ENCODE measurements at places on chromosomes 1 and 21.

- no peak for DNase-seq
Measured at GRCh38 chr1:190679454-190679853, 201.8 kb upstream of the BRINP3 start.

DNA sequence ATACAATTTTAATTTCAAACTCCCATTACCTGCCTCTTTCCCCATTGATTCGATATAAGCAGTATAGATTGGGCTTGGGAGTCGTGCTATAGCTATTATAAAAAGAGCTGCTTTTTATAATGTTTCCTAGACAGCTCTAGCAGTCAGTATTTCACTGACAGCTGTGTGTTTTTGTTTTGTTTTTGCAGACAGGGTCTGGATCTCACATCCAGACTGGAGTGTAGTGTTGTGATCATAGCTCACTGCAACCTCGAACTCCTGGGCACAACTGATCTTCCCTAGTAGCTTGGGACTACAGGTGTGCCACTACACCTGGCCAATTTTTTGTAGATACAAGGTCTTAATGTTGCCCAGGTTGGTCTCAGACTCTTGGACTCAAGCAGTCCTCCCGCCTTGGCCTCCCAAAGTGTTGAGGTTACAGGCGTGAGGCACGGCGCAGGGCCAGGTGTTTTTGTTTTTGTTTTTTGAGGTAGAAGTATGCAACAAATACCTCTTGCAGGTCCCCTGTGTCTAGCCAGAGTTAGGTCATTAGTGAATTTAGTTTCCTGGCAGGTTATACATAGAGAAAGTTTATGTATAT, 1.7 kb downstream of the NASP start:
- DNase-seq = no peak

DNA sequence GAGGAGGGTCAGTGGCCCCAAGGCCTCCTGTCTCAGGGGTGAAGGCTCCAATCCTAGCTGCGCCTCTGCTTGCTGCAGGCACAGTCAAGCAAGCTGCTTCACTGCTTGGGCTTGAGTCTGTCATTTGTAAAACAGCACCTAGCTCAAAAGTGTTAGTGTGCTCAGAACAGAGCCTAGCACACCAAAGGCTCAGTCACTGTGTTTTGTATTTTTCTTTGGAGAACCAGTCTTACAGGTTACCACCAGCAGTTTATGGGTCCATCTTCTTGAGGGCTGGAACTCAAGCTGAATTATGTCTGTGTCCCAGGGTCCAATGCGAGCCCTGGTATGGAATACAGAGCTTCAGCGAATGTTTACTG, 113.6 kb downstream of the DMRTB1 start:
- no peak for DNase-seq

- DNase-seq = no peak
Measured at GRCh38 chr1:15816674-15817073, 9.2 kb upstream of the UQCRHL start.

GRCh38 chr1:78279051-78279450, 211.7 kb upstream of the PTGFR start:
- DNase-seq = no peak

- no peak for DNase-seq
Measured at GRCh38 chr1:213375002-213375401, 324.0 kb downstream of the RPS6KC1 start.

DNA sequence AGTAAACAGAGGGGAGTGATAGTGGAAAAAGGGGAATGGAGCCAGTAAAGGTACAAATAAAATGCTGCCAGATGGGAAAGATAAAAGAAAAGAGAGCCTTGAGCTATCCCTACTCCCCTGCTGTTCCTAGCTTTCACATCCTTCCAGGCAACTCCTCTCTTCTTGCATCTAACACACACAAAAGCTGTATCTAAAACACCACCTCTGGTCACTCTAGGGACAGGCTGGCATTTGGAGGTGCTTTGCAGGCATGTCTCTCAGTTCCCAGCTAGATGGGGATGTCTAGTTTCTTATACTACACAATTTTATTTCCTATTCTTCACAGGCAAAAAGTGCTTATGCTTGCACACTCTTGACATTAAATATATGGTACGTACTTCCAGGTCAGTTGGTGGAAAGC, 185.1 kb upstream of the ST6GALNAC5 start:
- no peak for DNase-seq

DNA sequence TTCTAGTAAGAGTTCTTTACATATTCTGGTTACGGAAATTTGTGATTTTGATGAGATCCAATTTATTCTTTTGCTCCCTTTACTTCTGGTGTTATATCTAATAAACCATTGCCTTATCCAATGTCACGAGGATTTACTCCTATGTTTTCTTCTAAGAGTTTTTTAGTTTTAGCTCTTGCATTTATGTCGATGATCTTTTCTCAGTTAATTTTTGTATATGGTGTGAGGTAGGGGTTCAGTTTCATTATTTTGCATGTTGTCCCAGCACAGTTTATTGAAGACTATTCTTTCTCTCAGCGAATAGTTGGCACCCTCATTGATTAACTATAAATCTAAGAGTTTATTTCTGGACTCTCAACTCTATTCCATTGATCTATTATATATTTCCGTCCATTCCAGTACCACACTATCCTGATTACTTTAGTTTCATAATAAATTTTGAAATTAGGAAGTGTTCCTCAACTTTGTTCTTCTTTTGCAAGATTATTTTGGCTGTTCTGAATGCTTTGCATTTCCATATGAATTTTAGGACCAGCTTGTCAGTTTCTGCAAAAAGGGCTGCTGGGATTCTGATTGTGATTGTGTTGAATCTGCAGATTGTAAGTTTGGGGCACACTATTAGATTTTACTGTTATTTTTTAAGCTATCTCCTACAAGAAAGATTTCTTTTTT, 4.0 kb downstream of the KDM1A start:
- no peak for DNase-seq

GRCh38 chr1:3479511-3480368, 25.3 kb downstream of the ARHGEF16 start:
- no peak for DNase-seq

DNA sequence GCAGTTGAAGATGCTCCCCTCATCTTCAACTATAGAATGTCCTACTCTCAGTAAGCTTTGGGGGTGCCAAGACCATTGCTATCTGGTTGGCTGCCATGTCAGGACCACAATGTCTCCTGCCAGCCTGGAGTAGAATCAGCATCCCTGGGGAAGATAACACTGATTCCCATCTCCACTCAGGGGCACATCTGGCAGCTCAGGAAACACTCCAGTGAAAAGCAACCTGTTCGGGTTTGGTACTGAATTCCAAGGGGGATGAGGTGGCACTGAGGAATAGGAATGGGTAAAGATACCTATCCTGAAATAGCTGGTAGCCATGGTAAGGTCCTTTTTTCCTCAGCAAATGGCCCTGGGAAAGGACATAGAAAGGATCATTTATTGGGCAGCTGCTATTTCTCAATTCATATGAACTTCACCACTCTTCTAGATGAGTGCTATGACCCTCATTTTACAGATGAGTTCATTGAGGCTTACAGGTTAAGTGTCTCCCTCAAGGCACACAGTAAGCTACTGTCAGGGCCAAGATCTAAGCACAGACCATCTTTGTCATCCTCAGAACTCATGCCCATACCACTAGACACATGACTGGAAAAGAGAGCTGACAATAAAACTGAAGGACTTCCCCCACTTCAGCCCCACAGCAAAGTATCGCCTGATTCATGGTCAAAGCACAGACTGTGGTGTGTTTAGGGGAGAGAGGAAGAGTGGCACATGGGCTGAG, 31.4 kb downstream of the AK2 start:
- no peak for DNase-seq

DNA sequence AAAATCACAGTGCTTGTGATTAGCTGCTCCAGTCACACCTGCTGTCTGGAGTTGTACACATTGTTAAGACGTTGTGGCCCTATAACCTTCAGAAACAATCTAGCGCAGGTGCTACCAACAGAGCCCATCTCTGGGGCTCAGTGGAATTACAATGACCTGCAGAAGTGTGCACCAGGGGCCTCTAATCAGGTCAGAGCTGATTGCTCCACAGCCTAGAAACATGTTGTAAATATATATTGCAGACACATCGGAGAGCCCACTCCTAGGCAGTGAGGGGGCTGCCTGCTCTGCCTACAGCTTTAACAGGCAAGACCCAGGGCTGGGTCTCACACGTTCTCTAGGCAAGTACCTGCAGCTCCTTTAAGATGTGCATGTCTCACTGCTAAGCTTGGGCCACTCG, 302.0 kb downstream of the SIPA1L2 start:
- DNase-seq = no peak

GRCh38 chr1:198876371-198876871, 237.6 kb downstream of the PTPRC start:
- no peak for DNase-seq

DNA sequence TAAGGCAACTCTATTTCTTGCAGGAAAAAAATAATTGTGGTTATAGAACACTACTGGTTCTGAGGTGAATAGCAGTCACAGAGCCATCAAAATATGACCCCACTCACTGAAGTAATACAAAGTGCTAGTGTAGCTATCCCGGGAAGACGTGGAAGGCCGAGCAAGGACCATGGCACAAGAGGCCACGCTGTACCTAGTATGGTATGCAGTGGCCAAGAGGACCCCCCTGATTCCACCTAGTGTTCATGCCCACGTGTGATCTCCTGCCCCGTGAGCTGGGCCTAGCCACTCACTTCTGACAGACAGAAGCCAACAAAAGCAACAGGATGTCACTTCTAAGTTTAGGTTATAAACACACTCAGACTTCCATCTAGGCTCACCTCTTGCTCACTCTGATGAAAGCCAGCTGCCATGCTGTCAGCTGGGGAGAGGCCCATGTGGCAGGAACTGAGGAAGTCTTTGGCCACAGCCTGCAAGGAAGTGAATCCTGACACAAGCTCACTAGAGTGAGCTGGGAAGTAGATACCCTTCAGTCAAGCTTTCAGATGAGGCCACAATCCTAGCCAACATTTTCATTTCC, 21.7 kb upstream of the LSS start:
- DNase-seq = peak; percentile 42

- no peak for DNase-seq
Measured at GRCh38 chr1:203128431-203128715, 847 bp downstream of the ADORA1 start.

DNA sequence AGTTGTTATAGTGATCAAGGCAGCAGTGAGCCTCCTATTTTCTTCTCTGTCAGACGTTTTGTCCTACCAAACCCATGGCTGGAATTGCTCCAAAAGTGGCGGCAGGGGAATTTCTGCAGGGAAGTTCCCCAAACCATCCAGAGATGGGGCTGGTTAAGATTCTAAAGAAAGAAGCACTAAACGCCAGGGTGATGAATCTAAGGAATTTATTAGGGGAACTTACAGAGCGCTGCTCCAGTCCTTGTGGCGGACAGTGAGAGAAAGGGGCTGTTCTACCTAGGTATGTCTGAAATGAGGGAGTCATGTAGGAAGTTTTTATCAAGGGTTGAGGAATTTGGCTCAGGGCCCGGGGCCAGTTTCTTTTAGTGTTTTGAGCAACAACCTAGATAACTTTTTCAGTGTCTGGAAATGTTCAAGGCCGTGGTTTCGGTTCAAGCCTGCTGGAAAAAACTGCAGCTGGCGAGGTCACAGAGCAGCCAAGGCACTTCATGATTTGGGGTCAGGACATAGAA, 222.4 kb upstream of the B3GALT2 start:
- no peak for DNase-seq

- DNase-seq = no peak
Measured at GRCh38 chr1:36911561-36912364, 122.6 kb downstream of the GRIK3 start.

DNA sequence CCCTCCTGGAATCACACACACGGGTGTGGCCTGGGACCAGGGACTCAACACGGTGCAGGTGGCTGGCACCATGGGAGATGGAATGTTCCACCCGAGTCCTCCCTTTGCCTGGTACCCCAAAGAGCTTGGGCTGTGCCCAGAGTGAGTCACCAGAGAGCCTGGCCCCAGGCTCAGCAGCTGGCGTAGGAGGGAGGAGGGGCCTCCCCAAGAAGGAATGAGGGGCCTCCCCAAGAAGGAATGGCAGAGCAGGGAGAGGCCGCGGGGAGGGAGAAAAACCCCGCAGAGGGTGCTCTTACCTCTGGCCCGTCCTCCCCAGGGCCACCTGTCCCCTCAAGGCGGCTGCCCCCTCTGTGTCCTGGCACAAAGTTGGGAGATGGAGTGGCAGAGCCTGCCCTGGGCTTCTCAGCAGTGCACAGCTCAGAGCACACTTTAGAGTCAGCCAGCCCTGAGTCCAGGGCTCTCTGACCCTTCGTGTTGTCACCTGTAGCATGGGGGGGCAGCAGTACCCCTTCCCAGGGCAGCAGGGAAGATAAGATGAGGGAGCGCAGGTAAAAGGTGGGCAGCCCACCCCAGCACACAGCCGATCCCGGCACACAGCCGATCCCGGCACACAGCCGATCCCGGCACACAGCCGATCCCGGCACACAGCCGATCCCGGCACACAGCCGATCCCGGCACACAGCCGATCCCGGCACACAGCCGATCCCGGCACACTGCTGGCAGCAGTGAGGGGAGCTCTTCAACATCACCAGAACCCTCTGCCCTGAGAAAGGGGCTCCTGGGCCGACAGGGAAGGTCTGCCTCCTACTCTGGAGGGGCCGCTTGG, 20.2 kb upstream of the KCNAB2 start:
- no peak for DNase-seq

- DNase-seq = peak; percentile 13
Measured at GRCh38 chr1:224852901-224853568, 76.4 kb upstream of the DNAH14 start.

GRCh38 chr1:76390456-76390855, 315.9 kb downstream of the ST6GALNAC3 start:
- DNase-seq = no peak

DNA sequence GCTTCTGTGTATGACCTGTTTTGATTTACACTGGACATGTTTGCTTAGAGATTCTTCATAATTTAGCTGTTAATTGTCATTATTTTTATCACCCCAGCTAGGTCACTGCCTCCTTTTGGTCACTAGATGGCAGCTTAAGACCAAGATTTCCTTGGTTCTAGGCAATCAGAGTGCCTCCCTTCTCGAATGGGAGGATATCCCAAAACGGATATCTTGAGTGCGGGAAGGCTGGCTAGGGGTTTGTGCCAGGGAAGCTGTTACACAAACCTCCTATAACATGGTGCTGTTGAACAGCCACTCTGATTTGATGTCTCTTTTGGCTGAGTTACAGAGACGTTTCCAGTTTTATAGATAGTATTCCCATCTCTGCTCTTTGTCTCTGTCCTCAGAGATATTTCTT, 283.5 kb downstream of the S1PR1 start:
- peak; percentile 63 for DNase-seq

- DNase-seq = no peak
Measured at GRCh38 chr1:21323091-21323490, 32.8 kb upstream of the ECE1 start.

DNA sequence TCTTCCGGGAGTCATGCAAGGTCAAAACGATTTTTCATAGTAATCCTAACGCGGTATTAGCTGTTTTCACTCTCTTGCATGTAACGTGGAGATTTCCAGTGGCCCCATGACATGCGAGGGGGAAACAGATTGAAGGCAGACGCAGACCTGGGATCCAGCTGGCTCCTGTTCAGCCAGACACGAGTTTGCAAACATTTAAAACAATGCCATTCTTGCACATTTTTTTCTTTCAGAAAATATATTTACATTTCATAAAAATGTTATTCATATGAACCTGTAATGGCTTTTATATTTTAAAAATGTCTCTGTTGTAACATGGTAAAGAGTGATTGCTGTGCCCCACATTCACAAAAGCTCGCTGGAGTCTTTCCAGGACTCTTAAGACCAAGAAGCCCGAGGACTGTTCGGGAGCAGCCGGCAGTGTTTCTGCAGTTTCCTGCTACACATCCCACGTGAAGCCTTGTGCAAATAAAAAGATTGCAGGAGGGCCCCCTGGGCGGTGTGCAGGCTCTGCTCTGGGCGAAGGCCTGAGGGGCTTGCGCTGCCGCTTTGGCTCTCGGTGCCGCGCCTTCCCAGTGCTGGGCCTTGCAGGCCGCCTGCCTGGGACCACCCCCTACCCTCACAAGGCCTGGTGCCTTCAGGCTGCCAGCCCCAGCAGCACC, 184.9 kb downstream of the DYRK1A start:
- no peak for DNase-seq
